Cardiac muscle cell (in vitro differentiated cells and primary cell): ENCODE measurements at places on chromosomes 16 and 17. TPM values are rescaled to one million over a fixed set of nuclear protein-coding genes. Genes with fewer than 3 reads are reported as not detected.

The NR1D1 gene
- total RNA-seq, result 1.2 and 3.7 TPM in 2 replicates

DNA sequence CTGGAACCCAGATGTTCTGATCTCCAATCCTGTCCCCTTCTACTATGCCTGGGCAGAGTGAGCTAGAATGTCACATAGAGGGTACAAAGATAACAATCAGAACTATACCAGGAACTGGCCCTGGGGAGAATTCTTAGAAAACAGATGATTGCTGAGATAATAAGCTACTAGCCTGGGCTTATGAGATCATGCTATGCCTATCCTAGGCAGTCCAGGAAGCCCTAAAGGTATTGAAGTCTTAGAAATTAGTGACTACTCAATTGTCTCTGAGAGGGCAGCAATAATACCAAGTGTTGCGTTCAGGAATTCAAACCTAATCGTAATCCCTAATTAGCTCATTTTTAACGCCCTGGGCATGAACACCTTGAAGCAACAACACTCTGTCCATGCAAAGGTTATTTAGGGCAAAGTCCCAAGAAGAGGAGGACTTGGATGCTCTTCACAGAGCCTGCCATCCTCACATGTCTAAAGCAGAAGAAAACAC lies 77.1 kb downstream of the MMD start:
- no peaks in the 10 kb centered on the region for H3K27me3 ChIP-seq
- H3K36me3 ChIP-seq, result no peaks in the 10 kb centered on the region
- H3K27ac ChIP-seq, result no peak overlapping the region
- no peaks in the 10 kb centered on the region for H3K4me1 ChIP-seq
- H3K4me3 ChIP-seq, result no peak overlapping the region

The TRIM25 gene
- 6.5 and 13.8 TPM in 2 replicates for total RNA-seq

The C17orf67 gene
- 0.32 and 0.74 TPM in 2 replicates for total RNA-seq

DNA sequence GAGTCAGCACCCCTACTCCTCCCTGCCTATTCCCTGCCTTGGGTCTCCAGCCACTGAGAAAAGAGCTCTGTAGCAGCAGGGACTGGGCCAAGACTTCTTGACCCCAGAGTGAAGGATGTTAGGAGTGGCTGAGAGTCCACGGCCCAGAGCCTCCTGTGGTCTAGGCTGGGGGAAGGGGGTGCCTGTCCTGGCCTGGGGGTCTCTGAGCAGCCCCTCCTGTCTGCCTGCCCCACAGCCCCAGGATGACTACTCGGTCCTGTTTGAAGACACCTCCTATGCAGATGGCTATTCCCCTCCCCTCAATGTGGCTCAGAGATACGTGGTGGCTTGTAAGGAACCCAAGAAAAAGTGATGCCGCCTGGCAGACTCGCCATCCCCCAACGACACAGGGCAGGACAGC lies 5.5 kb downstream of the SULT1A2 start:
- DNase-seq, result no peak
- no peaks in the 10 kb centered on the region for H3K27me3 ChIP-seq
- H3K4me3 ChIP-seq, result no peak overlapping the region

The DPEP3 gene
- total RNA-seq, result 0.07 TPM in 1 of 2 replicates, not detected in the other

DNA sequence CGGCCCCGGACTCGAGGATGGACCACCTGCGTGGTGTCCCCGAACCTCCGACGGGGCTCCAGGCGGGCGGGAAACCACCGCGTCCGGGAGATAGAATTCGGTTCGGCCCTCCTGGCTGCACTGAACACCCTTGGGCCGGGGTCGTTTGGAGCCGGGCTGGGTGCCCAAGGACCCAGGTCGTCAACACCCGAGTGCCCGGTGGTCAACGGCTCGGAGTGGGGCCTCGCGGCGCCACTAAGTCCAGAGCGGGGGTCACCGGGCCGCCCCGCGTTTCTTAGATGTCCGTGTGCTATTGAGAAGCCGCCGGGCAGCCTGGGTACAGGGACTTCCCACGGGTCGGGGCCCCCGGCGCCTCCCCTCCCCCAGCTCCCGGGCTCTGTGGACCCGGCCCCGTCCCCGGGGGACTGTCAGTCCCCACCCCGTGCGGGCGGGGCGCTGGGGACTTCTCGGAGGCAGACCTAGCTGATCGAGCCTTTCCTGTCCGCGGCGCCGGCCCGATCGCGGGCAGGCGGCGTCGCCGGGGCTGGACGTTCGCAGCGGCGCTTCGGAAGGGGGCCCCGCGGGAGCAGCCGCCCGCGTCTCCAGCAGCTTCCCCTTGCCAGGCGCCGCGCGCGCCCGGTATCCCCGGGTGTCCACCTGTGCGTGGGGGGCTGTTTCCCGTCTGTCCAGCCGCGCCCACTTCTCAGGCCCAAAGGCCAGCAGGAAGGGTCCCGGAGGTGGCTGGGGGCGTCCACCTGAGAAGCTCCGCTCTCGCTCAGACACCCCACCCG lies 655 bp upstream of the NPTX1 start:
- H3K27me3 ChIP-seq, result peaks cover 100% of the 10 kb centered on the region
- H3K36me3 ChIP-seq, result no peaks in the 10 kb centered on the region
- DNase-seq, result no peak
- no peak overlapping the region for H3K27ac ChIP-seq
- peaks cover 3% of the 10 kb centered on the region for H3K4me1 ChIP-seq

GRCh38 chr17:60864708-60865005 lies 187.0 kb downstream of the BCAS3 start:
- H3K4me3 ChIP-seq, result no peak overlapping the region
- H3K27me3 ChIP-seq, result no peaks in the 10 kb centered on the region
- no peaks in the 10 kb centered on the region for H3K36me3 ChIP-seq
- H3K4me1 ChIP-seq, result no peaks in the 10 kb centered on the region

The DCUN1D3 gene
- 6.7 and 9.2 TPM in 2 replicates for total RNA-seq

- no peaks in the 10 kb centered on the region for H3K4me1 ChIP-seq
- no peaks in the 10 kb centered on the region for H3K36me3 ChIP-seq
- no peak overlapping the region for H3K27ac ChIP-seq
- H3K27me3 ChIP-seq, result no peaks in the 10 kb centered on the region
- no peak overlapping the region for H3K4me3 ChIP-seq
Measured at GRCh38 chr17:13909901-13910519, 159.3 kb upstream of the COX10 start.

DNA sequence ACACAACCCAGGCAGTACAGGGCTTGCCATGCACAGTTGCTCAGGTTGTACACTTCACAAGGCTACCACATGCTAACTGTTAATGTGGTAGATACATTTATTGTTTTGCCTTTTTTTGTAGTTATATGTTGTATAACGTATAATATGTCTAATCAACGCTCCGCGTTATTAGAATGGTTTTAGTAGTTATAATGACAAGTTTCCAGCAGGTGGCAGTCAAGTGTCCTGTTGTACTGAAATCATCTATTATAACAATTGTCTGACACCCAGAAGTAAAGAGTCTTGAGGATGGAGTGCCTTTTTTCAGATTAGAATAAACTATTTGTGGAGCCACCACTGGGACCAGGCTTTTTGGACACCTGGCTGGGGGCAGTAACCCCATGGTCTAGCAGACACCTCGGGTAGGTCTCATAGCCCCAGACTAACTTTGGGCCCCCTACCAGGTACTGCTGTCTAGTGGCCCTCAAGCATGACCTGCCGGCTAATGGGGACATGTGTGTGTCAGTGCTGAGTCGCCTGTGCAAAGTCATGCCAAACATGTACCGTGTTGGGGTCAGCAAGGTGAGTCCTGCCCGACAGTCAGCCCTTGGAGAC lies 32.8 kb downstream of the MYO15A start:
- no peak overlapping the region for H3K4me3 ChIP-seq
- no peaks in the 10 kb centered on the region for H3K36me3 ChIP-seq
- no peak overlapping the region for H3K27ac ChIP-seq
- no peaks in the 10 kb centered on the region for H3K27me3 ChIP-seq
- DNase-seq, result peak; percentile 75

DNA sequence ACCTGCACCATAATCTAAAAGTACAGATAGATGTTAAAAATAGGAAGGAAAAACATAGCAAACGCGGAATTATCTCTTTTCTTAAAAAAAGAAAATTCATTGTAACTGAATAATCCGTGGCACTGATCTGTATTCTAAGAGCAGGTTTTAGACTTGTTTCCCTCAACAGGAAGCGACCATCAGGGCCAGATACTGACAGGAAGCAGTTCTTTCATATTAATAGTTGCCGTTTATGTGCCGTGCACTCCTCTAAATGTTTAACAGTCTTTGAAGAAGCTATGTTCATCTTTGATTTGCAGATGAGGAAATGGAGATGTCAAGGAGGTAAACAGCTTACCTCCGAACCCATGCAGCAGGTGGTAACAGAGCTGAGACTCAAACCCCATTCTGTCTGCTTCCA lies 23.6 kb downstream of the DYNLRB2 start:
- no peak overlapping the region for H3K4me3 ChIP-seq
- DNase-seq, result no peak
- H3K27me3 ChIP-seq, result no peaks in the 10 kb centered on the region
- no peaks in the 10 kb centered on the region for H3K4me1 ChIP-seq

DNA sequence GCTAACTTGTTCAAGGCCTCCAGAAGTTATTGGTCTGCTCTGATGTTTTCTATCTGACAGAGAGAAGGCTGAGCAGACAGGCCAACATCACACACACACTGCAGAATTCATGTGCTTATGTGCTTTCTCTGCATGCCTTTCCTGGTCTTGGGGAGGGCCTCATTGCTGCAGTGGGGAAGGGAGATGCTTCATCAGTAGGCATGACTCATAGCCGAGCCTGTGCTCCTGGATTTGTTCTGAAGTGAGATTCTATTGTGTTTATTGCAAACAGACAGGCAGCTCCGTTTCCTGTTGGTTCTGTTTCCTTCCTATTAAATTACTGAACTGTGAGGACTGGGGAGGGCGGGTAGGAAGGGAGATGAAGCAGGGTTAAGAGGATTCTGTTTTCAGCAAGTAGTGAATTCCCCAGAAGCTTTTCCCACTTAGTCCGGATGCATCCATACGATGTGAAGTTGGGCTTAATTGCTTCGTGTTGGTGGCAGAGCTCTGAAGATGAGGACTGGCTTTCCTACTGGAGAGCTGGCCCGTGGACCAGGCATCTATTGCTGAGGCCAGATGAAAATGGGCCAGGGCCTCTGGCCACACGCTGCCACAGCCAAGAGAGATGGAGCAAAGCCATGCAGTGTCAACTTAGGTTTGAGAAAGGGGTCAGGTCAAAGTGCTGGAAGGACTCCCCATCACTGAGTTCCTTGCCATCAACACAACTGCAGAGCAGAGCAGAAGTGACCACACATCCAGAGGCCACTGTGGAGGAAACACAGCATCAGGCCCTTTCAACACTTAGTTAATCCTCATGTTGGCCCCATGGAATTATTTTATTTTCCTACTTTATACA lies 179.3 kb downstream of the UTP18 start:
- no peak overlapping the region for H3K4me3 ChIP-seq
- no peaks in the 10 kb centered on the region for H3K4me1 ChIP-seq
- H3K36me3 ChIP-seq, result no peaks in the 10 kb centered on the region
- DNase-seq, result no peak
- no peak overlapping the region for H3K27ac ChIP-seq

The GALR2 gene
- total RNA-seq, result 0.32 TPM in 1 of 2 replicates, not detected in the other

The LRRC75A gene
- total RNA-seq, result 23.1 and 31.3 TPM in 2 replicates

DNA sequence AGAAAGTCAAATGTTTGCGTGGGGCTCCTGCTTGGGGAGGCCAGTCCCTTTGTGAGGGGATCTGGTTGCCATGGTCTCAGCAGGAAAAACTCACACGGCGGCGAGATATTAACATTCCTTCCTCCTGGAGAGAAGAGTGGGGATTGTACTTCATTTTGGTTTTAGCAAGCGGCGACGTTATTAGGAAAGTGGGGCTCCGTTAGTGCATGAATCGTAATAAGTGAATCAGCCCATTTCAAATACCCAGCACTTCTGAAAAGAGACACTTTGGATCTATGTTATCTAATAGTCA lies 41.6 kb upstream of the METRNL start:
- H3K36me3 ChIP-seq, result no peaks in the 10 kb centered on the region
- no peak for DNase-seq
- no peaks in the 10 kb centered on the region for H3K27me3 ChIP-seq
- no peak overlapping the region for H3K4me3 ChIP-seq

- no peaks in the 10 kb centered on the region for H3K27me3 ChIP-seq
- no peak overlapping the region for H3K4me3 ChIP-seq
- H3K36me3 ChIP-seq, result peaks cover 3% of the 10 kb centered on the region
- peaks cover 9% of the 10 kb centered on the region for H3K4me1 ChIP-seq
- H3K27ac ChIP-seq, result peak overlapping the region; percentile 99
Measured at GRCh38 chr16:27205423-27206065, 2.2 kb downstream of the KDM8 start.

GRCh38 chr17:57995076-57995956 lies 7.3 kb upstream of the VEZF1 start:
- H3K36me3 ChIP-seq, result peaks cover 18% of the 10 kb centered on the region
- no peaks in the 10 kb centered on the region for H3K27me3 ChIP-seq
- H3K4me1 ChIP-seq, result peaks cover 18% of the 10 kb centered on the region
- H3K4me3 ChIP-seq, result no peak overlapping the region
- DNase-seq, result peak; percentile 66

DNA sequence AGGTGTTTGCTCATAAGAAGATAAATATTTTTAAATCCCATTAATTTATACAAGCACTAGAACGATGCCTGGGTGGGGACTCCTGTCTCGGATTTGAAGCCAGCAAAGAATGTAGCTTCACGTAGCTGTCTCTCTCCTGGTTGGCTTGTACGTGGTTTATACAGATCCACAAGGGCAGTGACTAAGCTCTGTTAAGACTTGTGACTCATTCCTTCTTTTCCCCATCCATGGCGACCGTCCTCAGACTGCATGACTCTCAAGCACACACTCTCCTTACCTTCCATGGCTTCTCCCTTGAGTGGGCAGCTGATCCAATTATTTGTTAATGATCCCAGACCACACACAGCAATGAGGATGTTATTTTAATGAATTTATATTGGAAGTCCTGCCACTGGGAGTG lies 679.7 kb upstream of the SOX9 start:
- no peaks in the 10 kb centered on the region for H3K4me1 ChIP-seq
- no peaks in the 10 kb centered on the region for H3K36me3 ChIP-seq
- no peaks in the 10 kb centered on the region for H3K27me3 ChIP-seq
- no peak overlapping the region for H3K27ac ChIP-seq
- no peak for DNase-seq

- DNase-seq, result no peak
- H3K27me3 ChIP-seq, result no peaks in the 10 kb centered on the region
- no peaks in the 10 kb centered on the region for H3K36me3 ChIP-seq
- no peak overlapping the region for H3K27ac ChIP-seq
- no peak overlapping the region for H3K4me3 ChIP-seq
Measured at GRCh38 chr16:84570739-84571403, 47.0 kb downstream of the COTL1 start.

GRCh38 chr17:42179911-42180410 lies 981 bp downstream of the KCNH4 start:
- no peak overlapping the region for H3K4me3 ChIP-seq
- H3K27me3 ChIP-seq, result peaks cover 56% of the 10 kb centered on the region
- DNase-seq, result peak; percentile 88
- no peaks in the 10 kb centered on the region for H3K36me3 ChIP-seq
- peaks cover 10% of the 10 kb centered on the region for H3K4me1 ChIP-seq

DNA sequence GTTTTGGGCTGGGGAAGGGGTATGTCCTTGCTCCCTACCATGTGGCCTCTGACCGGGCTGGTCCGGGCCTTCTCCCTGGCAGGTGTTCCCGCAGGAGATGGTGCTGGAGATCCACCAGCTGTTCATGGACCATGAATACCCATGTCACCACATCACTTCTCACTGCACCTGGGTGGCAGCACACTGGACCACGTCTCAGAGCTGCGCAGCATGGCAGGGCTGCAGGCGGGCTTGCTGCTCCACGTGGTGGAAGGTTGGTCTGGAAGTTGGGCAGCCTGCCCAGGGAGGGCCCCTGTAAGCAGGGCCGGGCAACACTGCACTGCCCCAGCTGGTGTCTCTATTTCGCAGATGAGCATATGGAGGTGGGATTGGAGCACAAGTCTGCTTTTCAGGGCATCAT lies 169.5 kb upstream of the ZNF267 start:
- peaks cover 23% of the 10 kb centered on the region for H3K36me3 ChIP-seq
- peaks cover 5% of the 10 kb centered on the region for H3K4me1 ChIP-seq
- no peak overlapping the region for H3K27ac ChIP-seq
- no peak for DNase-seq
- H3K4me3 ChIP-seq, result no peak overlapping the region
